Endothelial cell (in vitro differentiated cells): ENCODE measurements at places on chromosomes 11 and 22. TPM values are rescaled to one million over a fixed set of nuclear protein-coding genes. Genes with fewer than 3 reads are reported as not detected.

GRCh38 chr11:74493791-74494630 lies 487 bp upstream of the LIPT2 start:
- H3K27me3 ChIP-seq = no peaks in the 10 kb centered on the region
- H3K27ac ChIP-seq = peak overlapping the region; percentile 67
- H3K36me3 ChIP-seq = no peaks in the 10 kb centered on the region
- H3K4me3 ChIP-seq = peak overlapping the region; percentile 80
- no peak for DNase-seq
- H3K4me1 ChIP-seq = peaks cover 20% of the 10 kb centered on the region

DNA sequence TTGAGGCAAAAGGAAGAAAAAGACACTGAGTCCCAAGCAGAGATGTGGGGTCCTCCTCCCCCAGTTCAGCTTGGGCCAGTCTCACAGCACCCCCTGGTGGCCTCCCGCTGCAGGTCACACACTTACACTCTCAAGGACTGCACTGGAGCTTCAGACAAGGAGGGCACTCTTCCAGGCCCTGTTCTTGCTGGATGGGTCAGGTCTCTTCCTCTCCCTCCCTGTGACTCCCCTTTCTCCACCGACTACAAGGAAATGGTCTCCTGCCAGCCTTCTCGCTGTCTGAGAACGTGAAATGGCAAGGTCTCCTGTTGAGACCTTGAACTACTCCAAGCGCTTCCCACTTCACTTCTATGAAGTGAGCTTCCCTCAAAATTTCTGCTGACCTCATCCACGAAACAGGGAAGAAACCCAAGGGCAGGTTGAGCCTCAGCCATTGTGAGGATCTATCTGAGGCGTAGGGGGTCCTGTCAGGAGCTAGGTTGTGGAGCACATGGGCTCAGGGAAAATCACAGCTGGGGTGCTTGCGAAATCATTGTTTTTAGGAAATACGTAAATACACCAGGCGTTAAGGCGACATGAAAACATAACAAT lies 11.2 kb upstream of the IGLL1 start:
- H3K4me1 ChIP-seq = peaks cover 5% of the 10 kb centered on the region
- no peaks in the 10 kb centered on the region for H3K36me3 ChIP-seq
- H3K4me3 ChIP-seq = no peak overlapping the region
- peak; percentile 81 for DNase-seq

GRCh38 chr11:47609675-47610074 lies 15.5 kb upstream of the C1QTNF4 start:
- DNase-seq = no peak
- no peak overlapping the region for H3K4me3 ChIP-seq
- no peaks in the 10 kb centered on the region for H3K36me3 ChIP-seq

- H3K4me3 ChIP-seq = peak within 1 kb of the TSS; percentile 89
- peak; percentile 45 for DNase-seq
- peaks cover 22% of the 10 kb centered on the region for H3K4me1 ChIP-seq
- H3K27ac ChIP-seq = peak within 1 kb of the TSS; percentile 65
- H3K27me3 ChIP-seq = peaks cover 28% of the 10 kb centered on the region
Measured at GRCh38 chr11:79440571-79441460, at the start of gene TENM4. Gene TENM4, minus strand, starts transcription at chr11:79441030. Its CDS starts 371,086 bp downstream, at chr11:79069944.

- DNase-seq = no peak
- H3K36me3 ChIP-seq = peaks cover 48% of the 10 kb centered on the region
Measured at GRCh38 chr11:985406-985805, 51.1 kb downstream of the MUC6 start.

- H3K4me3 ChIP-seq = no peak overlapping the region
- H3K4me1 ChIP-seq = peaks cover 13% of the 10 kb centered on the region
- H3K27ac ChIP-seq = no peak overlapping the region
- peaks cover 3% of the 10 kb centered on the region for H3K36me3 ChIP-seq
- DNase-seq = no peak
- peaks cover 6% of the 10 kb centered on the region for H3K27me3 ChIP-seq
Measured at GRCh38 chr11:34314936-34315335, 42.9 kb downstream of the ABTB2 start.

- no peak for DNase-seq
- peaks cover 30% of the 10 kb centered on the region for H3K4me1 ChIP-seq
- H3K27ac ChIP-seq = peak overlapping the region; percentile 27
- no peaks in the 10 kb centered on the region for H3K36me3 ChIP-seq
Measured at GRCh38 chr11:74749965-74750296, 1.3 kb downstream of the RNF169 start.

GRCh38 chr11:132064987-132065620 lies 694.7 kb downstream of the NTM start:
- no peak overlapping the region for H3K27ac ChIP-seq
- no peaks in the 10 kb centered on the region for H3K27me3 ChIP-seq

DNA sequence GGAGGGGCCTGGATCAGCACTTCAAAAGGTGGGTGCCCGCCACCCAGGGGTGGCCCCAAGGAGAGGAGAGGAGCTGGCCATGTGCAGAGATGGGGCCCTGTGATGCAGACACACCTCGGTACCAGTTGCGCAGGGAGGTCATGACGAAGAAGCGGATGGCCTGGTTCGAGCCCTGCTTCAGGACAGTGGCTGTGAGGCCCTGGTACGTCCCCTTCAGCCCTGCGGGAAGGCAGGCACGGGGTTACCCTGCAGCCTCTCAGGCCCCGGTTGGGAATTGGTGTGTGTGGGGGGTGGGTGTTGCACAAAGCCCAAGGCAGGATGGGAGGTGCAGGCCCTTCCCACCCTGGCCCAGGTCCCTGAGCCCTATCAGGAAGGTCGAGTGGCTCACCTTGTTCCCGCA lies 1.8 kb downstream of the SLC25A1 start:
- H3K27ac ChIP-seq = no peak overlapping the region
- no peak for DNase-seq
- H3K27me3 ChIP-seq = peaks cover 6% of the 10 kb centered on the region
- peak overlapping the region; percentile 78 for H3K4me3 ChIP-seq
- peaks cover 7% of the 10 kb centered on the region for H3K36me3 ChIP-seq

- H3K4me1 ChIP-seq = no peaks in the 10 kb centered on the region
- H3K27ac ChIP-seq = no peak overlapping the region
- H3K36me3 ChIP-seq = no peaks in the 10 kb centered on the region
- H3K27me3 ChIP-seq = peaks cover under 1% of the 10 kb centered on the region
- no peak overlapping the region for H3K4me3 ChIP-seq
Measured at GRCh38 chr11:129750343-129751292, 65.0 kb upstream of the TMEM45B start.

DNA sequence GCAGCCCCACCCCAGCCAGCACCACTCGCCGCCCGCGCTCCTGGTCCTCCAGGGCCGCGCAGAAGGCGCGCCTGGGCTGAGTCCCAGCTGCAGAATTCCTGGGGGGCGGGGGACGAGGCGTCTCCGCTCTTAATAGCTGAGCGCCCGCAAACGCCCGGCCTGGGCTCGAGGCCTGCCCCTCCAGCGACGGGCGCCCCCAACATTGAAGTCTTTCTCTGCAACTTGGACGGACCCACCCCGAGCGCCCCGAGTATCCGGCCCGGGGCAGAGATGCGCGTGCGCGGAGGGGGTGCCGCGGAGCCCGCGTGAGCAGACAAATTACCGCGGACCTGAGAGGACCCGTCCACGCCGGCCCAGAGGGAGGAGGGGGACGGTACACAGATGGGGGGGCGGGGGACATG lies 6.7 kb upstream of the SYT7 start:
- H3K27ac ChIP-seq = no peak overlapping the region
- peaks cover 42% of the 10 kb centered on the region for H3K4me1 ChIP-seq
- H3K4me3 ChIP-seq = no peak overlapping the region
- H3K36me3 ChIP-seq = peaks cover under 1% of the 10 kb centered on the region
- H3K27me3 ChIP-seq = peaks cover 9% of the 10 kb centered on the region
- peak; percentile 43 for DNase-seq

DNA sequence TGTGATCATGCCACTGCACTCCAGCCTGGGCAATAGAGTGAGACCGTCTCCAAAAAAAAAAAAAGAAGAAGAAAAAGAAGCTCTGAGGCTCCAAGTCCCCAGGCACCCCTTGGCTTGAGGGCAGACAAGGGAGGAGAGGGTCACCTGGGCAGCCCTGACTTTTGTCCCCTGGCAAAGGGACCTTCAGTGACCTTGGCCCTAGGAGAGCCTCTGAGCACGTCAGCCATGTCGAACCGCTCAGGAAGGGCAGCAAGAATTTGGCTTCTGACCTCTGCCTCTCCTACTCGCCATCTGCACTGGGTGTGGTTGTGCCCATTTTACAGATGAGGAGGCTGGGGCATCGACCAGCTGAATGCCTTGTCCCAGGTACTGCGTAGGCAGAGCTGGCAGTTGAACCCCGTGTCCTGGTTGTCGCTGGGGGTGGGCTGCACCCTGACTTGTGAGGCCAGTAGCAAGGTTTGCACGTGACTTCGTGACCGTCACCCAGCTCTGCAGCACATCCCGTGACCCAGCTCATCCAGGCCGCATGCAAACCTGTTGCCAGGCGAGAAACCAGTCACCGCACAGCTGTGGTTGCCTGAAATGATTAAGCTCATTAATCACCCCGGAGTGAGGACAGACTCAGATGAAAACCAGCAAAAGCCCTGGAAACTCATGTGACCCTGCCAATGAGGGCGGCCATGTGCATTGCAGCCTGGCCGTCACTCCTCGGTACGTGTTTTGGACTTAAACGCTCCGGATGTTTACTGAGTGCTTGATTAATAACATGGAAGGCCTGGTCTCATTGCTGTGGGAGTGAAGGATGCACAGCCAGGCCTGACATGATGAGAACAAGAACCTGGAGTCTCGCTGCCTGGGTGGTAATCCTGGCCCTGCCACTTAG lies 47.7 kb upstream of the PPP6R3 start:
- H3K27me3 ChIP-seq = peaks cover 9% of the 10 kb centered on the region
- DNase-seq = no peak
- H3K27ac ChIP-seq = no peak overlapping the region
- peaks cover 23% of the 10 kb centered on the region for H3K36me3 ChIP-seq

GRCh38 chr11:23711981-23712380 lies 784.9 kb upstream of the LUZP2 start:
- no peak for DNase-seq
- H3K27me3 ChIP-seq = no peaks in the 10 kb centered on the region
- H3K36me3 ChIP-seq = peaks cover 1% of the 10 kb centered on the region
- H3K4me3 ChIP-seq = no peak overlapping the region

GRCh38 chr22:45717789-45718188 lies 46.2 kb downstream of the ATXN10 start:
- H3K27ac ChIP-seq = no peak overlapping the region
- DNase-seq = no peak
- peaks cover 2% of the 10 kb centered on the region for H3K27me3 ChIP-seq
- H3K4me3 ChIP-seq = no peak overlapping the region

GRCh38 chr11:76629116-76629852 lies 41.3 kb downstream of the LRRC32 start:
- H3K27me3 ChIP-seq = peaks cover 2% of the 10 kb centered on the region
- peaks cover 19% of the 10 kb centered on the region for H3K4me1 ChIP-seq

- no peak overlapping the region for H3K27ac ChIP-seq
- H3K27me3 ChIP-seq = peaks cover 7% of the 10 kb centered on the region
- H3K36me3 ChIP-seq = peaks cover 11% of the 10 kb centered on the region
- DNase-seq = no peak
- no peaks in the 10 kb centered on the region for H3K4me1 ChIP-seq
Measured at GRCh38 chr11:69193629-69194028, 37.9 kb downstream of the SMIM38 start.

DNA sequence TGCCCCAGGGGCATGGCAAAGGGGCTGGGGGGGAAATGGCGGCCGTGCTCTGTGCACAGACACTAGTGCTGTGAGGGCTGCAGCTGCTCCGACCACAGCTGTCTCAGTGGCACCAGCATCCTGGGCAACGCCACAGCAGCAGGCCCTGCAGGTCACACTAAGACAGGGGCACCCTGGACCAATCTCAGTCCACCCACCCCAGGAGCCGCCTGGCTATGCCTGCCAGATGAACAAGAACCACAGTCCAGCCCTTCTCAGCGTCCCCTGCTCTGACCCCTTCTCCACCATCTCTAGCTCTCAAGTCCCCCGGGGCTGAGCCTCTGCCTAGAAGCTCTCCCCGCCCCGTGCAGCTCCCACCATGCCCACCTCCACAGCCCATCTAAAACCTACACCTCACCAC lies 16.5 kb downstream of the TUBGCP6 start:
- DNase-seq = no peak
- no peak overlapping the region for H3K27ac ChIP-seq
- H3K4me1 ChIP-seq = no peaks in the 10 kb centered on the region
- H3K36me3 ChIP-seq = peaks cover 25% of the 10 kb centered on the region
- H3K4me3 ChIP-seq = no peak overlapping the region

GRCh38 chr11:94449437-94449836 lies 44.2 kb downstream of the MRE11 start:
- no peak overlapping the region for H3K4me3 ChIP-seq
- H3K27me3 ChIP-seq = no peaks in the 10 kb centered on the region
- no peak overlapping the region for H3K27ac ChIP-seq
- no peak for DNase-seq
- no peaks in the 10 kb centered on the region for H3K4me1 ChIP-seq

DNA sequence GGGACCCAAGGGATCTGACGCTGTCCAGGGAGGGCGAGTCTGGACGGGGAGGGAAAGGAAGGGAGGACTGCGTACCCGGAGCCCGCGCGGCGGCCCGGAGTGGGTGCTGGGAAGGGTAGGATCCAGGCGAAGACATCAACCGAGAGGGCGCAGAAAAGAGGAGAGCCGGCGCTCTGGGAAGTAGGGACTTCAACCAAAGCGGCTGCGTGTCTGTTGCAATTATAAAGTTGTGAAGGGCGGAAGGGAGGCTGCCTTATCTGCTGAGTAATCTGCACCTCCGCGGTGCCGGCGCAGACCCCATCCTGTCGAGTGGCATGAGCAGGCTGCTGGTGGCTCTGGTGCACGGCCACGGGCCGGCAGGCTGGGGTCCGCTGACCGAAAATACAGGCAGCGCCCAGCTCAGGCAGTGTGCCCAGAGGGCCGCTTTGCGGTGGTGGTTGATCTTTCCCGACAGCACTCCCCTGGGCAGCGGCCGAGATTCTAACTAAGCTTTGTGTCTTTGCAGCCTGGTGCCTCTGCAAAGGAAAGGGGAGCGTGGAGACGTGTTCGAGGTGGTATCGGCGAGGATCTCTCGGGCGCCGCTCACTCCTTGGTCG lies 978 bp downstream of the C11orf87 start:
- H3K27ac ChIP-seq = no peak overlapping the region
- DNase-seq = peak; percentile 45
- peaks cover 15% of the 10 kb centered on the region for H3K4me1 ChIP-seq
- H3K27me3 ChIP-seq = peaks cover 11% of the 10 kb centered on the region
- H3K36me3 ChIP-seq = no peaks in the 10 kb centered on the region

The OVOL1 gene
- not detected for total RNA-seq

The SPON1 gene
- total RNA-seq = 120 TPM

The LINC01488 gene
- not detected for total RNA-seq

The PTPRCAP gene
- 12.9 TPM for total RNA-seq

The CDON gene
- total RNA-seq = 25.2 TPM
